ENCODE measurements at places on chromosomes 2 and 18. TPM values are rescaled to one million over a fixed set of nuclear protein-coding genes. Genes with fewer than 3 reads are reported as not detected.

HS1BP3 gene
- total RNA-seq, result 15.5 TPM

PID1 gene
- total RNA-seq, result 0.18 TPM

KCNG2 gene
- total RNA-seq, result not detected

ALLC gene
- not detected for total RNA-seq

- DNase-seq, result no peak
Measured at GRCh38 chr2:128556089-128556488, 237.4 kb upstream of the HS6ST1 start.

- no peak for DNase-seq
Measured at GRCh38 chr2:38129987-38130386, 54.0 kb upstream of the CYP1B1 start.

GRCh38 chr2:237546876-237547395 lies 19.4 kb upstream of the PRLH start:
- no peak for DNase-seq

DNA sequence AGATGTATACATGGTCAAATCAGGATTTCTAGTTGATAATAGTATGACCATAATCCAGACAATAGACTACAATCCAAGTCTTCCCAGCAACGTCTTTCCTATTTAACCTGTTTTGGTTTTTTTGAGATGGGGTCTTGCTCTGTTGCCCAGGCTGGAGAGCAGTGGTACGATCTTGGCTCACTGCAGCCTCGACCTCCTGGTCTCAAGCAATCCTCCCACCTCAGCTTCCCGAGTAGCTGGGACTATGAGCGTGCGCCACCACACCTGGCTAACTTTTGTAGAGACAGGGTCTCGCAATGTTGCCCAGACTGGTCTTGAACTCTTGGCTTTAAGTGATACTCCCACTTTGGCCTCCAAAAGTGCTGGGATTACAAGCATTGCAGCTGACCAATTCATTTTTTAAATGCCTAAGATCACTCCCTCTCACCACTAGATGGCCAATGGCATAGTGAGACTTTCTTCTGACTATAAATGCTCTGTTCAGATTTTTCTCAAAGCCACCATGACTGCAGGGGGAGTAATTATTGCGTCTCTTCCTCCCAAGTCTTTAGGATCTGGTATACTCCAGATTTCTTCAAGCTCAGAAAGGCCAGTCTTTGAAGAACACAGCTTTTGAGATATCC lies 47.6 kb downstream of the HNRNPLL start:
- DNase-seq, result no peak

DNA sequence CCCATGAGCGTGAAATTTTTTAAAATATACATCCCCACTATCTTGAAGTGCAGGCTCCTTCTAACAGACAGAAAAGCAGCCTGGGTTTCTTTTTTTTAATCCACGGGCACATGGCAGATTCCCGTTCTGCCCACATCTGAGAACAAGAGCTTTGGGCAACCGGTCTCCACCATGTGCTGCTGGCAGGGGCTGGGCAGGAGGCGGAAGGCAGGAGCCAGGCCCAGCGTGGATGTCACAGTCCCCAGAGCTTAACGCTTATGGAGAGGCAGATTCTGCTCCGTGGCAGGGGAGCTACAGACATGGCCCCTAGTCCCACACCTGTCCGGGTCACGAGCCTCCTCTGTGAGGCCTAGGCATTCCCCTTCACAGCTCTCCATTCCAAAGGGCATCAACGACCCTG lies 503.0 kb upstream of the MYT1L start:
- DNase-seq, result no peak

DNA sequence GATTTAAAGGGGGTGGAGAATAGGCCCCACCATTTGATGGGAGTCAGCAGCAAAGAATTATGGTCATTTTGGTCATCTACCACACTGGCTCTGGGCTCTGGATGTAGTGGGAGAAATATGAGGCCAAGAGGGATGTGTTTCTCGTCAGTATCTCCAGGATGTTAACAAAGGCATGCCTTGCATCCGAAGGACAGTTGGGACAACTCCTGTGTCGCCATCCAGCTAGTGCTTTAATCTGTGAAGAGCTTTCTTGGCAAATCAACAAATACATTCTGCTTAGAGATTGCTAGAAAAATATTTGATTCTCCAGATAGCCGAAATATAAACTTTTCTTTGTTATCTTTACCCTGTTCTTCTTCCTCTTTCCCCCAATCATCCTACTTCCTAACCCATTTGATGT lies 287.1 kb upstream of the TNP1 start:
- no peak for DNase-seq

- DNase-seq, result peak; percentile 48
Measured at GRCh38 chr18:76721207-76721996, 101.0 kb upstream of the ZNF236 start.

DNA sequence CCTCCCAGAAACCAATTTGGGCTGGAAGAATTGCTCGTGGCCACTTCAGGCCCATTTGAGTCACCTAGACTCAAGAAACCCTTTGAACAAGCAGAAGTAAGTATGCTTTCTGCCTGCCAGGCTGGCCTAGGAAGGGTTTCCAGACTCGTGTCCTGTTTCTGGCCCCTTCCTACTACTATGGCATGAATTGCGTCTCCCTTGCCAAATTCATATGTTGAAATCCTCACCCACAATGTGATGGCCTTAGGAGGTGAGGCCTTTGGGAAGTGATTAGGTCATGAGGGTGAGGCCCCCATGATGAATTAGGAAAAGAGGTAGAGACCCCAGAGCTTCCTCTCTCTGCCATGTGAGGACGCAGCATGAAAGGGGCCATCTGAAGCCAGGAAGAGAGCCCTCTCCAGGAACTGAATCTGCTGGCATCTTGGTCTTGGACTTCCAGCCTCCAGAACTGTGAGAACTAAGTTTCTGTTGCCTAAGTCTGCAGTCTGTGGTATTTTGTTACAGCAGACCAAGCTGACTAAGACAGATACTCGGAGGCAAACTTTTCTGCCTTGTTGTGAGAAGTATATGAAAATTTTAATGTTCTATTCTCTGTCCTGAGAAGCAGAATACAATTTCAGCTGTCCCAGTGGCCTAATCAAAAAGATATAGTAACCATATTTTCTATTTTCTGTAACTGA lies 13.1 kb downstream of the GPR45 start:
- DNase-seq, result no peak

DNA sequence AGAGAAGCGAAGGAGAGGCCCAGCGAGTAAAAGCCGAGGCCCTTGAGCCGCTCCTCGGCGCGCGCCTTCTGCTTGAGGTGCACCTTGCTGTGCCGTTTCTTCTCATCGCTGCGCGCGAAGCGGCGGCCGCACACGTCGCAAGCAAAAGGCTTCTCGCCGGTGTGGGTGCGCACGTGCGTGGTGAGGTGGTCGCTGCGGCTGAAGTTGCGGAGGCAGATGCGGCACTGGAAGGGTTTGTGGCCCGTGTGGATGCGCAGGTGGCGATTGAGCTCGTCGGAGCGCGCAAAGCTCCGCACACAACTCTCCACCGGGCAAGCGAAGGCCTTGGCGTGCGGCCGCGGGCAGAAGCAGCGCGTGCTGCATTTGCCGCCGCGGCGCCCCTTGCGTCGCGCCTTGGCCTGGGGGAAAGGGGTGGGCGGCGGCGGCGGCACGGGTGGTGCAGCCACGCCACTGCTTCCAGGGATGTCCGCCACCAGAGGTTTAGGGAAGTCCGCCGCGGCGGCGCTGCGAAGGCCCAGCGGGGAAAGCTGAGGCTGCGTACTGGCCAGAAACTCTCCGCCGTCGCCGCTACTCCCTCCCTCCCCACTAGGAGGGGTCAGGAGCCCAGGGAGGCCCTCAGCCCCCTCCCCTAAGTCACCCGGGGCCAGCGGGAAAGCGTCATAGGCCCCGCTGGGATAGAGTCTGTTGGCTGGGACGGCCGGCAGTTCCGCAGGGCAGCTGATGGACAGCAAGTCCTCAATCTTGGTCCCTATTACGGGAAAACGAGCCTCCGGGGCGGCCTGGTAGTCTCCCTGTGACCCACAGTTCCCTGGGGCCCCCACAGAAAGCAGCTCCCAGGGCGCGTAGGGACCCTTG lies 1.7 kb downstream of the EGR4 start:
- no peak for DNase-seq

DNA sequence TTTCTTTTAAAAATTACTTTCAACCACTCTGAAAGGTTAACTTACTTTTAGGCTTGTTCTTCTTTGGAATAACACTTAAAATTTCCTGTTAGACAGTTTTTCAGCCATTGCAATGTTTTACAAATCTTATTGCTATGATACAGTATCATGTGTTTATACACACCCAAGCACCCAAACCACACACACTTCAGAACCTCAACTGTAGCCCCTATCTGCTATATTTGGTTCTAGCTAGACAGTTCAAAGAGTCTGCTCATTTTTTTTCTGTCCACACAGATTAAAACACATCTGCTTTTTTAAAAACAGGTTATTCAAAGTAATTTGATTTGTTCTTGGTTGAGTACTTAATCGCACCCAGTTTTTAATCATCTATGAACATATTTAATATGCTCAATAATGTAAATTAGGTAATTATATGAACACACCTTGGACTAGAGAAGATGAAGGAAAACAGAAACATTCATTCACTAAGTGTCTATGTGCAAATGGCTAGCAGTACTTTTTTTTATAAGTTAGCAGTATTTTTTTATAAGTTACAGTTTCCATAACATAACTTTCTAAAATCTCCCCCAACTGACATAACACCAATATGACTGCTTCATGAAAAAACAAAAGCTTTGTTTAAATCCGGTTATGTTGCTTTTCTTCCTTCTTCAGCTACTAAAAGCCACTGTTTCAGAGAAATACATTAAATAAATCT lies 17.6 kb downstream of the FBXO11 start:
- peak; percentile 46 for DNase-seq

DNA sequence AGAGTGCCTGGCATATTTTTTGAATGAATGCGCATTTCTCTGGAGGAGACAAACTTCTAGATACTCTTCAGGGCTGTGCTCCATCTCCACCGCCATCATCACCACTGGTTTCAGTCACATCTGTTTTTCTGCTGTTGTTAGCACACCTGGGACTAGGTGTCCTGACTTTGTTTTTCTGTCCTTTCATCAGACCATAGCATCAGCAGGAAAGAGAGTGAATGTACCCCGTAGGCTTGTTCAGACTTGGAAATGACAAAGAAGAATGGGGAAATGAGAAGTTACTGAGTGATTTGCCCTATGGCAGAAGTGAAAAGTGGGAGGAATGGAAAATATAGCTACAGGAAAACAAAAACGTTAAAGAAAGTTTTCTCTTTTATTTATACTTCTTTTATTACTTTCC lies 965.2 kb upstream of the FANCL start:
- no peak for DNase-seq

- no peak for DNase-seq
Measured at GRCh38 chr2:100292022-100292580, 30.2 kb downstream of the LONRF2 start.

DNA sequence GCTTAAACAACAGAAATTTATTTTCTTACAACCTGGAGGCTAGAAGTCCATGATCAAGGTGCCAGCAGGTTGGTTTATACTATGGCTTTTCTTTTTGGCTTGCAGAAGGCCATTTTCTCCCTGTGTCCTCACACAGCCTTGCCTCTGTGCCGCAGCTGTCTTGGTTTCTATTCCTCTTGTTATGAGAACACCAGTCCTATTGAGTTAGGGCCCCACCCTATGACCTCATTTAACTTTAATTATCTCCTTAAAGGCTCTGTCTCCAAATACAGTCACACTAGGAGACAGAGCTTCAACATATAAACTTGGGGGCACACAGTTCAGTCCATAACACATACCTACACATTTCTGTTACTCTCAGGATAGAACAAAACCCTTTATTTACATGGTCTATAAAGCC lies 17.3 kb upstream of the RHOB start:
- no peak for DNase-seq

- DNase-seq, result no peak
Measured at GRCh38 chr2:111678651-111679050, 205.3 kb downstream of the ANAPC1 start.

GRCh38 chr18:74097803-74098202 lies 49.8 kb downstream of the FBXO15 start:
- no peak for DNase-seq

DNA sequence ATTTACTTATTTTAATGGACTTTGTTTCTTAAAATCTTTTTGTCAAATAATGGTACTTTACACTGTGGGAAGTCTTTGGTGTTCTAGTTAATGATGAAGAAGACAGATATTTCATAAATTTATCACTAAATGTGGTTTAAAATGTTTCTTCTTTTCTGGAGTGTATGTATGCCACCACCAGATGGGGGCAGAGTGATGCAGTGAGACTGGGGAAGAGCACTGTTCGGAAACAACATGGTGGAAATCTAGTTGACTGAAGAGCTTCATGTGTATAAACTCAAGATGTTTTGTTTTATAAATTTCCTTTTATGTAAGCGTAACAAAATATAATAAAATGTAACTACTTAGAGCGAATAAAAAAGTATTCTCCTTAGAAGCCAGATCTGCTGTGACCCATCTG lies 195.1 kb downstream of the KCNE4 start:
- DNase-seq, result no peak

DNA sequence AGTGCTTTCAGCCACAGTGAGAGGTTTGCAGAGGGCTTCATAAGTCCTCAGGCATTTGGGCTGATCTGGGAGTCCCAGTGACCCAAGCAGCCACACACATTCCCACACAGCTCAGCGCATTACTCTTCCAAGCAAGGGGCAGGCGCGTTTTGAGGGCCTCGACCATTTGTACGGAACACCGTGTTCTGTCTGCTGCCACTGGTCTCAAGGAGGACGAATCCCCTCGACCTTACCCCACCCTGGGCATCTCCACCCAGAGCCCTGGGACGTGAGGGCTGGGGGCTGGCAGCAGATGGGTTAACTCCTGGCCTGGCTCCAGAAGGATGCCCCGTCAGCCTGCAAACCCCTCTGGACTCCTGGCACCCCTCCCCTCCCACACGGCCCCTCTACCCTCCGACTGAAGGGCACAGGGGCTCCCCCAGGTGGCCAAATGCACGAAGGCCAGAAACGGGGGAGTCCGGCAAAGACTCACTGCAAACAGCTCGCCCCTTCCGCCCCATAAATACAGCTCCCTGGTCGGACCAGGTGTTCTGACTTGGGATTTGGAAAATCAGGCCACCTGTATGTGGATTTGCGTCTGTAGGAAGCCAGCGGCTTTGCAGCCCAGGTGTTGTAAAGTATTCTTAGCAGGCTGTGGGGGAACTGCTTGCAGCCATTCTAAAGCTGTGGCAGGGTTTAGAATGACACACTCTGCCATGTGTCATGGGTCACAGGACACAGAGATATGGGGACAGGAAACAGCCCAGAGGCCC lies 33.6 kb upstream of the PTMA start:
- peak; percentile 48 for DNase-seq

DNA sequence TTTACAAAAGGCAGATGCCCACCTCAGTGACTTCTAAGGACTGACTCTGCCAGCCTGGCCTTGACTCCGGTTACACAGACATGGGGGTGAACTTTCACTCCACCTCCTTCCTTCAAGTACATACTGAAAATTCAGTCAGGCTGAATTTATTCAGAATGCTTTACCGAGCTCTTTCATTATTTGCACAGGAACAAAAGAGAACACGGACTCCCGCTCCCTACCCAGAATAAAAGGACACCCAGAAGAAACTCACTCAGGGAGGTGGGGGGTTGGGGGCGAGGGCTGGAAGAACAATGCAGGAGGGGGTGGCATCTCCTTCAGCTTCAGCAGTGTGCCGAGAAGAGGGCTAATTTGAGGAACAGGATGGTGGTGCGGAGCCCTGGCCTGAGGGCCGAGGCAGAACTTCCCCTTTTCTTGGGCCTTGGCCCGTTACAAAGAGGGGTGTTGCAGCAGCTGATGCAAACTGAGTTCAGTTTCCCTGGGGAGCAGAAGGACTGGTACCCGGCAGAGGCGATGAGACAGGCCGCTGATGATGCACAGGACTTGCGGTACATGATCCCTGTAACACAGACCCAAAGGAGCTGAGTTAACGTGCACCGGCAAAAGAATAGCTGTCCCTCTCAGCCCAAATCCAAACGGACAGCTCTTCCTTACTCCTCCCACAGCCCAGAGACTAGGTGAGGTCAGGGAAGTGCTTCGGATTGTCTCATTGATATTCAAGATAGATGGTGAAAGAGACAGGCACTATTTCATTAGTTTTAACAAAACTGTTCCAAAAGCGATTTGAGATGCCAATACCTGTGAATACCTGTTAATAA lies 24.1 kb downstream of the LYPD1 start:
- no peak for DNase-seq
